Fibroblast of skin of back (primary cell): ENCODE measurements at places on chromosomes 6 and 20.

- no peak for DNase-seq
Measured at GRCh38 chr20:41140226-41141133, 3.1 kb downstream of the PLCG1 start.

- DNase-seq = no peak
Measured at GRCh38 chr6:166351715-166352285, 9.5 kb upstream of the SFT2D1 start.

DNA sequence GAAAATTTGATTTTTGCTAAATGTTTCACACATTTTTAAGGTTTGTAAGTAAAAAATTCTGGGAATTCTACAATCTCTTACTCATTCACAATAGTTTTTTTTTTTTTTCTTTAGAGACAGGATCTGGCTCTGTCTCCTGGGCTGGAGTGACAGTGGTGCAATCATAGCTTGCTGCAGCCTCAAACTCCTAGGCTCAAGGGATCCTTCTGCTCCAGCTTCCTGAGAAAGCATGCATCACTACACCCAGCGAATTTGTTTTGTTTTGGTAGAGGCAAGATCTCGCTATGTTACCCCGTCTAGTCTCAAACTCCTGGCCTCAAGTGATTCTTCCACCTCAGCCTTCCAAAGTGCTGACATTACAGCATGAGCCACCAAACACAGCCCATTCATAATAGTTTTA, 232.8 kb downstream of the GJA1 start:
- DNase-seq = peak; percentile 77

- no peak for DNase-seq
Measured at GRCh38 chr6:115706981-115707380, 353.7 kb downstream of the FRK start.

DNA sequence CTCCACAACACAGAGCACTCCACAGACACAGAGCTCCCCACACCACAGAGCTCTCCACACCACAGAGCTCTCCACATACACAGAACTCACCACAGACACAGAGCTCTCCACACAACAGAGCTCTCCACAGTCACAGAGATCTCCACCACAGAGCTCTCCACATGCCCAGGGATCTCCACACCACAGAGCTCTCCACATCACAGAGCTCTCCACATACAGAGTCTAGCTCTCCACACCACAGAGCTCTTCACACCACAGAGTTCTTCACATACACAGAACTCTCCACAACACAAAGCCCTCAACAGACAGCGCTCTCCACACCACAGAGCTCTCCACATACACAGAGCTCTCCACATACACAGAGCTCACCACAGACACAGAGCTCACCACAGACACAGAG, 55.3 kb downstream of the ERMARD start:
- no peak for DNase-seq

DNA sequence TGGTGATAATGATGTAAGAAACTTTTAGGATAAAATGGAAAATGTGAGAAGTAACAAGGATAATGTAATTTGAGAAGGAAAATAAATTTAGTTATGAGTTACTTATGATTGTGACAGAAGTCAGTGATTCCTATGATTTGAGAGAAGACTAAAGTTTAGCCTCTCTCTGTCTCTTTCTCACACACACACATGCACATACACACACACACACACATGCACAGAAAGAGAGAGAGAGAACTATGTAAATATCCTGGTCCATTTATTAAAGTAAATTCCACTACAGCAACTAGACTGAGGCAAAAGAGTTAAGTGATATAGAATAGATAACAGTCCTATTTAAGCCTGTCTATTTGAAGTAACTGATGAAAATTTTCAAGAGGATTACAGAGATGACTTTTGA, 375.2 kb downstream of the CD109 start:
- peak; percentile 47 for DNase-seq

DNA sequence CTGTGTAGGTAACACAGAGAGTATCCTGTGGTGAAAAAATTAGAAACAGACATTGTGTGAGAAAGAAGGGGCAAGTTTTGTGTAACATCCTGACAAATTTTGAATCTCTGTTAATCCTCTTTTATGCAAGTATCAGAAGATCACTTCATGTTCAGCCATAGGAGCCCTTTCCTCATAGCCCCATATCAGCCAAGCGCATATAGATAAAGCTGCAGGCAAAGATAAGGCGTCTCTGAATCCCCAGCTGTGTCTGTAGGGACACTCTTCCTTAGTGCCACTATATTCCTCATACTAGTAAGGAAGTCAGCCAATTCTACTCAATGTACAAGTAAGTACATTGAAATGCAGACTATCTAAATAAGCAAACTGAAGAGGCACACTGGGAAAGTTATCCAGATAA, 22.3 kb downstream of the HTR1E start:
- DNase-seq = no peak

DNA sequence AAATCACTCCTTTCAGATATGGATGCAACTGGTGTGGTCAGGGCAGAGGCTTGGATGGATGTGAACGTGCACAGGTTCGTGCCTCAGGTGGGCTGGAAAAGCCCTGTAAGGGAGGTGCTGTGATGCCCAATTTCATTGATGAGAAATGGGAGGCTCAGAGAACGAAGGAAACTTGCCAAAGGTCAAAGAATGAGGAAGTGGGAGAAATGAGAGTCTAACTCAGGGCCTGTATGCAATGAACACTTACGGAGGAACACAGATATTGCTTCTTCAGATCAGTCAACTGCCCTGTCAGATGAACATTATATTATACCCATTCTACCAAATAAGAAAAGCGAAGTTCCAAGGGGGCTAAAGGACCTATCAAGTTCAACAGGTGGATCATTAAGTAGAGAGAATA, 134.7 kb downstream of the RCAN2 start:
- no peak for DNase-seq

GRCh38 chr6:33984466-33985312, 161.2 kb downstream of the GRM4 start:
- no peak for DNase-seq

- DNase-seq = no peak
Measured at GRCh38 chr6:90209527-90209926, 87.1 kb downstream of the BACH2 start.

- DNase-seq = no peak
Measured at GRCh38 chr6:122389704-122390372, 9.6 kb upstream of the HSF2 start.

DNA sequence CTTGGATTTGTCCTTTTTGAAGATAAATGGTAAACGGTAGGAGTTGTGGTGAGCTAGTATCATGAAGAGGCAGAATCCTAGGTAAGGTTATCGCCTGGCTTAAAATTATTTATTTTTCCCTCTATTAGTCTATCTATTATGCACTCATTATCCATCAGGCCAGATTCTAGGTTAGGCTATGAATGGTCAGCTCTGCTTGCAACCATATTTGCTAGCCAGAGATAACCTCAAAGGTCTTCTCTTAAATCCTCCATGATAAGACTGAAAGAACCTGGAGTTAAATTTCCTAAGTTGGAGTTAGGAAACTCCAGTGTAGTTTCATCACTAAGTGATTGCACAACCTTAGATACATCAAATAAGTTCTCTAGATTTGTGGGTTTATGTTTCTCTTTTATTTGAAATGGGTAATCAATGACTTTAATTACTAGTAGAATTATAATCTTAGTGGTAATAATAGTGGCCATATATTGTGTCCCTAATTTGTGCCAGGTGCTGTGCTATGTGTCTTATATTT, 302.1 kb upstream of the RUNX2 start:
- DNase-seq = no peak

- no peak for DNase-seq
Measured at GRCh38 chr6:100796049-100796823, 84.9 kb downstream of the ASCC3 start.

- peak; percentile 63 for DNase-seq
Measured at GRCh38 chr20:62804627-62805154, at the start of gene OGFR. Gene OGFR (plus strand): TSS chr20:62804835. CDS start chr20:62804860, 25 bp downstream.

- DNase-seq = no peak
Measured at GRCh38 chr6:127967708-127968107, 66.8 kb upstream of the THEMIS start.

- no peak for DNase-seq
Measured at GRCh38 chr6:42831237-42831636, 48.2 kb upstream of the RPL7L1 start.

- DNase-seq = no peak
Measured at GRCh38 chr6:144782634-144783033, 497.5 kb downstream of the UTRN start.

- DNase-seq = no peak
Measured at GRCh38 chr6:133892813-133893691, 4.1 kb downstream of the TCF21 start.

GRCh38 chr6:10624836-10625235, 69.6 kb downstream of the C6orf52 start:
- DNase-seq = no peak

GRCh38 chr20:46898423-46898822, 3.8 kb downstream of the EYA2 start:
- DNase-seq = no peak
